ENCODE measurements at places on chromosomes 2 and 18. TPM values are rescaled to one million over a fixed set of nuclear protein-coding genes. Genes with fewer than 3 reads are reported as not detected.

GALNT3 gene
- 1.0 TPM for total RNA-seq

PDE11A gene
- 1.0 TPM for total RNA-seq

PDCD1 gene
- total RNA-seq = not detected

STPG4 gene
- total RNA-seq = not detected

SERPINB7 gene
- not detected for total RNA-seq

IER3IP1 gene
- total RNA-seq = 16.2 TPM

RUFY4 gene
- not detected for total RNA-seq

DYSF gene
- total RNA-seq = 88.7 TPM

SLC4A1AP gene
- 20.9 TPM for total RNA-seq

CRACDL gene
- 0.52 TPM for total RNA-seq

RFTN2 gene
- 14.1 TPM for total RNA-seq

TMSB10 gene
- total RNA-seq = 3,298 TPM

C1QL2 gene
- total RNA-seq = not detected

SATB2 gene
- total RNA-seq = 3.7 TPM

CCDC121 gene
- 6.3 TPM for total RNA-seq

LHCGR gene
- total RNA-seq = 4.2 TPM

LTBP1 gene
- 78.8 TPM for total RNA-seq

XIRP2 gene
- total RNA-seq = 38.6 TPM

FBXO48 gene
- under 0.01 TPM for total RNA-seq

SERPINB13 gene
- not detected for total RNA-seq

TMEM247 gene
- total RNA-seq = not detected

GAREM1 gene
- total RNA-seq = 5.2 TPM

SPDYA gene
- total RNA-seq = 1.0 TPM

CNDP1 gene
- total RNA-seq = not detected

CCDC74A gene
- 1.0 TPM for total RNA-seq

SLC39A10 gene
- total RNA-seq = 21.9 TPM

CHST10 gene
- 12.5 TPM for total RNA-seq

KCNG2 gene
- total RNA-seq = 0.52 TPM

RASGRP3 gene
- 49.1 TPM for total RNA-seq

GNAL gene
- 2.6 TPM for total RNA-seq

GKN1 gene
- total RNA-seq = not detected

CTAGE1 gene
- total RNA-seq = not detected

SERPINB12 gene
- total RNA-seq = not detected

PRKAG3 gene
- 9.9 TPM for total RNA-seq

ALK gene
- total RNA-seq = 0.52 TPM

OTOF gene
- total RNA-seq = 5.2 TPM

G6PC2 gene
- 1.0 TPM for total RNA-seq

ABCB11 gene
- total RNA-seq = not detected

RHBDD1 gene
- total RNA-seq = 37.6 TPM

MFSD2B gene
- 0.52 TPM for total RNA-seq

MATN3 gene
- total RNA-seq = 0.52 TPM

CHN1 gene
- 7.8 TPM for total RNA-seq

HS1BP3 gene
- 10.4 TPM for total RNA-seq

AKAIN1 gene
- not detected for total RNA-seq

NTSR2 gene
- total RNA-seq = not detected

Measured in skeletal muscle tissue (tissue), 5 donors.